Stimulated activated CD8-positive, alpha-beta memory T cell treated with anti-CD3 and anti-CD28 coated beads, Interleukin-7, amount 100 ng/mL, for 4 hours (primary cell): ENCODE measurements at places on chromosomes 5 and 9.

- no peak for DNase-seq
Observed at GRCh38 chr9:134684375-134684723, 42.7 kb downstream of the COL5A1 start.

- no peak for DNase-seq
Observed at GRCh38 chr9:134198791-134199190, 34.4 kb upstream of the RNU6ATAC start.

- no peak for DNase-seq
Observed at GRCh38 chr5:5716665-5717064, 294.2 kb downstream of the ICE1 start.

- DNase-seq, result no peak
Observed at GRCh38 chr9:86471171-86471815, 117.1 kb upstream of the TUT7 start.

- no peak for DNase-seq
Observed at GRCh38 chr5:23825196-23825595, 317.8 kb downstream of the PRDM9 start.

DNA sequence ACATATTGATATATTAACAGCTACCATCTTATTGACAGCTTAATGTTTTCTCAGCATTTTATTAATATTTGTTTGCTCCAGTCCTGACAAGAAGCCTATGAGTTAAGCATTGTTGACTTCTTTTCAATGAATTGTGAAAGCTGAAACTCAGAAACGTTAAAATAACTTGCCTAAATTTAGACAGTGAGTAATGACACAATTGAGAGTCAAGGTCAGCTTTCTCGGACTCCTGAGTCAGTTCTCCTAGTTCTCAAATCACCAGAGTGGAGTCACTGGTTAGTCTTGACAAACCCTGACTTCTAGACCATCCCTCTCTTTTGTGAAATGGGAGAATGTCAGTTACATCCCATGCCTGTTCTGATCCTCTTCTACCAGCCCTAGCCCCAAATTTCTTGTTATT lies 222.7 kb upstream of the ACO1 start:
- no peak for DNase-seq

- no peak for DNase-seq
Observed at GRCh38 chr9:8365029-8365428, 565.5 kb upstream of the DMAC1 start.

DNA sequence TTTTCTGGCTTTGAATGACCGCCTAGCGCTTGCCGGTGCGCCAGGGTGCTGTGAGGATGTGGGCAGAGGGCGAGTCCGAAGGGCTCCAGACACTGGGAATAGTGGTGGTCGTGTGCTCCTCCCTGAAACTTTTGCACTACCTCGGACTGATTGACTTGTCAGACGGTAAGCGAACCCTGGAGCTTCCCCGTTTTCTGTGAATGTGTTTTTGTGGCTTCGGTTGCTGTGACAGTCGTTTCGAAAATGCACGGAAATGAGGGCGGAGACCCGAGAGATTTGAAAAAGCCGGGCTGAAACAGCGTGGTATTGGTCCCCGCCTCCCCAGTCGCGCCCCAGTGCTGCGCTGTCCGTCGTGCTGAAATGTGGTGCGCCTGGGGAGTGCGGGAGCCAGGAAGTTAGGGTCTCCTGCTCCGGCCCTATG lies 102.5 kb upstream of the GABRP start:
- DNase-seq, result no peak

GRCh38 chr5:28403846-28404245 lies 1365.5 kb upstream of the CDH9 start:
- DNase-seq, result no peak
